ENCODE measurements at places on chromosomes 1 and 21. TPM values are rescaled to one million over a fixed set of nuclear protein-coding genes. Genes with fewer than 3 reads are reported as not detected.

GRCh38 chr1:25799935-25800702 lies at the start of gene SELENON:
SELENON (plus strand) TSS chr1:25800193; CDS start chr1:25800231, 38 bp downstream.
- DNase-seq, result peak; percentile 83

DNA sequence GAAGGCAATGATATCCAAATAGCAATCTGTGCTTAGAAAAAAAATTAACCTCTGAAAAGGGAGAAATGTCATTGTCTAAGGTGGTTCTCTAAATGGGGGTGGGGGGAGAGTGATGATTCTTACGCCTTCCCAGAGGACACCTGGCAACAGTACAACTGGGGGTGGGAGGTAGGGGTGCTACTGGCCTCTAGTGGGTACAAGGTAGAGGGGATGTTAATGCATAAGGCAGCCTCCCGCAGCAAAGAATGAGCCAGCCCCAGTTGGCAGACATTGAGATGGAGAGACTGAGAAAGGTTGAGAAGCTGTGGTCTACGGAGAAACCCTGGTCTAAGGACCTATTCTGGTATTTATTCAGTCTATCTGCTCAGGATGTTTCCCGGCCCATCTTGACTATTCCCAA lies 472.2 kb upstream of the RUNX1 start:
- no peak for DNase-seq

- DNase-seq, result no peak
Measured at GRCh38 chr1:41580021-41580420, 95.5 kb upstream of the EDN2 start.

DNA sequence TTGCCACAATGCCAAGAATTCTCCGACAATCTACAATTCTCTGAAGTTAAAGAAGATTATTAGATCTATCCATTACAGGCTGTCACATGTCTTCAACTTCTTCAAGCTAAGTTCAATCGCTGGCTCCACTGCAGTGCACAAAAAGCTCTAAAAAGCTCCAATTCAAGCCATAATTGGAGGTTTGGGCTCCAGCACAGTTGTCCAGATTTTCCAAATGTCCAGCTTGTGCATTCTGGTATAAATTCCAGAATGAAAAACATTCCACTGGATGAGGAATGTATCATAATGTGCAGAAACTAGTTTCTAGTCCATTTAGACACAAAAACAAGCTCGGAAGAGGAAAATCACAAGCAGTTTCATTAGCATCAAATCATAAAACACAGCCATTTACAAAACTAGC lies 138.6 kb downstream of the NRIP1 start:
- DNase-seq, result no peak

- no peak for DNase-seq
Measured at GRCh38 chr1:103941086-103941485, 191.4 kb downstream of the AMY1C start.

- no peak for DNase-seq
Measured at GRCh38 chr1:203336097-203336496, 14.8 kb downstream of the FMOD start.

- DNase-seq, result peak; percentile 72
Measured at GRCh38 chr1:55337801-55338447, 122.8 kb upstream of the USP24 start.

DNA sequence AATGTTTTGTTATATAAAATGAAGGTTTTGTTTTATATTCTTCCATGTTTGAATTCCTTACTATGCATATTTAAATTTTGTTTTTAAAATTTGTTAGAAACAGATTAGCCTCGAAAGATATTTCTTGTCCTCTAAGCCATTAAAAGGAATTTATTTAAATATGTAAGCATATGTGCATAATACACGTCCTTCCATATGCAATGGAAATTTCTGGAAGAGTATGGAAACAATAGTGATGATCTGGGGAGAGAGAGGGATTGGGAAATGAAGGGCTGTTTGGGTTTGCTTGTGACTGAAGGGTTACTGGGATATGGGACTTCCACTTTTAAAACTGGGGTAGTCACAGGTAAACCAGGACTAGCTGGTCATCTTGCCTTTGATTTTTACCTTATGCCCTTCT lies 21.1 kb downstream of the ECHDC2 start:
- DNase-seq, result no peak

DNA sequence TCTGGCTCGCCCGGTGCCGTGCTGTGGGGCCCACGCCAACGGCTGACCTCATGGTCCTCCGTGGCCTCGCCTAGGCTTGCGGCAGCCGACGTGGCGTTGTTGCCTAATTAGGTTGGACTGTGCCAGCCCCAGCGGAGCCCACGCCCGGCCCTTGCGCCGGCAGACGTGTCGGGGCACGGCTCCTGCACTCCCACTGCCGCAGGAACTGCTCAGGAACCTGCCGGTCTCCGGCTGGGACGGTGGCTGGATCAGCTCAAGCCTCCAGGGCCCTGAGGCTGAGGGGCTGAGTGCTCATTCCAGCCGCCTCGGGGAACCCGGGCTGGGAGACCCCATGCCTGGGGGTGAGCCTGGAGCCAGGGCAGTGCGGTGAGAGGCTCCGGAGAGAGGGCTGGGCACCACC lies 16.1 kb upstream of the PEX10 start:
- no peak for DNase-seq

GRCh38 chr1:156709031-156709430 lies 3.6 kb upstream of the CRABP2 start:
- DNase-seq, result no peak

DNA sequence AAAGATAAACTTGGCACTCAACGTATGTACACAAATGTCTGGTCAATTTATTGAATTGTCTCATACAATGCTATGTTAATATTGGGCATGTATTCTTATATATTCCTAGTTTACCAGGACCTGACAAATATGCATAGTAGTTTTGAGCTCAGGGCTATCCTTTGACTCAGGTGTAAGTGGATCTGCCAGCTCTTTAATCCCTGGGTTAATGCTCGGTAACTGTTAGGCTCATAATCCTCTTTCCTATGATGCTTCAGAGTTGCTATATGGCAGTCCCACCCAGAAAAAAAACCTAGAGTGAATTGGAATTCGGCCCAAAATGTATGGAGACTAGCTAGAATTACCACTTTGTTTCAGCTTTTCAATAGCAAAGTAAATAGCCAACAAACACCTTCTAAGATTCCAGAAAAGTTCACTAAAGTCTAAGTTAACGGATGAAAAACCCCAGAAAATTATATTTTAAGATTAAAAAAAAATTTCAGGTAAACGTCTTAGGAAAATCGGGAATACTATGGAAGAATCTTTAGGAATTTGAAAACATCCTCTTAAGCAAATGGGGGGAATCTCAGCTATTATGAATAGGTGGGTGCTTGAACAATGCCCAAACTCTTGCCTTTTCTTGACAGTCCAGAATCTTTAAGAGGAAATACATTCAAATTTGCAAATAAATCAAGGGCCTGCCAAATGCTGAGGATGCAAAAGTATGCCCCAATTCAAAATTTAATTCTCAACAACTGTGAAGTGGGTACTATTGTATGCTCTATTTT lies 10.9 kb downstream of the H3-3A start:
- DNase-seq, result no peak

- no peak for DNase-seq
Measured at GRCh38 chr1:161721738-161722343, 497 bp downstream of the FCRLB start.

DNA sequence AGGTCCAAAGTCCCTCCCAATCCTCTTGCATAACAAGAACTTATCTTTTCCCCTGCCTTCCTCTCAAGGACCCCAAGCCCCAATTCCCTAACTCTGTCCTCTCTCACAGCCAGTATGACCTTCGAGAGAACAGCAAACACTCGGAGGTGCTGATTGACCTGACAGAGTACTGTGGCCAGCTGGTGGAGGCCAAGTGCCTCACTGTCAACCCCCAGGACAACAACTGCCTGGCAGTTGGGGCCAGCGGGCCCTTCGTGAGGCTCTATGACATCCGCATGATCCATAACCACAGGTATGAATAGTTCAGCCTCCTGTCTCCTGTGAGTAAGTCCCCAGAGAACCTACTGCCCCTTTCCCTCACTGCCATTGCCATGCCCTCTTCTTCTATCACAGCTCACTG lies 29.9 kb upstream of the TMEM222 start:
- DNase-seq, result no peak

DNA sequence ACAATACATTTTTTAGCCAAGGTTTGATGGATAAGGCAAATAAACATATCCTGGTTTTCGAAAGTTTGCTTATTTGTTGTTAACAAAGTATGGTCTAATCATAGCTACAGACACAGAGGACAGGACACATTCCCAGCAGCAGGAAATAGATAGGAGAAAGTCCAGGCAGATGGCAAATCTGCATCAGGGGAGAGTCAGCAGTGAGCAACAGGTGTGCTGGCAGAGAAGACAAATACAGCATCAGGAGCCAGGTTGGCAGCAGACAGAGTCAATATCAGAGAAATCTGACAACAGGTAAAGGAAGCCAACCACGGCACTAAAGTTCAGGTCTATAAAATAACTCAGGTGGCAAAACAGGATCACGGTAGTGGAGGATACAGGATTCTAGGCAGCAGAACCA lies 210.7 kb upstream of the PTBP2 start:
- DNase-seq, result no peak

DNA sequence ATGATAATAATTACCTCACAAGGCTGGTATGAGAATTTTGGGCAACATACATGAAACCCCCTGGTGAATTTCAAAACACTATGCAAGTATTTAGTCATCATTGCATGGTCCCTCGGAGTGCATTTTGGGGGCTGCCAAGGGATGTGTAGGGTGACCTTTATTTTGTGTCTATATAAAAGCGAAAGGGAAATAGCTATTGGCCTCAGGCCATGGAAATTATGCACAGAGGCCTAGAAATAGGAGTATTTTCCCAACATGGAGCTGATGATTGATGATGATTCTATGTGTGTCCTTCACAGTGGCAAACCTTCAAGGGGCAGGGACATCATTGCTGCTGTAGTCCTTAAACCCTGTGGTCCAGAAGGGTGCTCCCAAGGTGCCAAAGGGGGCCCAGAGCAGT lies 265.5 kb downstream of the ST6GALNAC3 start:
- no peak for DNase-seq

The KDF1 gene
- not detected for total RNA-seq

The NPR1 gene
- total RNA-seq, result 0.09 TPM

The ETV3L gene
- total RNA-seq, result not detected

The RBP7 gene
- not detected for total RNA-seq

The LORICRIN gene
- total RNA-seq, result not detected

The ZFP69B gene
- 6.3 TPM for total RNA-seq

The USH2A gene
- total RNA-seq, result not detected
